ENCODE measurements at places on chromosomes 1 and 21.

GRCh38 chr1:1325288-1326074 lies 879 bp downstream of the CPTP start:
- DNase-seq: no peak

DNA sequence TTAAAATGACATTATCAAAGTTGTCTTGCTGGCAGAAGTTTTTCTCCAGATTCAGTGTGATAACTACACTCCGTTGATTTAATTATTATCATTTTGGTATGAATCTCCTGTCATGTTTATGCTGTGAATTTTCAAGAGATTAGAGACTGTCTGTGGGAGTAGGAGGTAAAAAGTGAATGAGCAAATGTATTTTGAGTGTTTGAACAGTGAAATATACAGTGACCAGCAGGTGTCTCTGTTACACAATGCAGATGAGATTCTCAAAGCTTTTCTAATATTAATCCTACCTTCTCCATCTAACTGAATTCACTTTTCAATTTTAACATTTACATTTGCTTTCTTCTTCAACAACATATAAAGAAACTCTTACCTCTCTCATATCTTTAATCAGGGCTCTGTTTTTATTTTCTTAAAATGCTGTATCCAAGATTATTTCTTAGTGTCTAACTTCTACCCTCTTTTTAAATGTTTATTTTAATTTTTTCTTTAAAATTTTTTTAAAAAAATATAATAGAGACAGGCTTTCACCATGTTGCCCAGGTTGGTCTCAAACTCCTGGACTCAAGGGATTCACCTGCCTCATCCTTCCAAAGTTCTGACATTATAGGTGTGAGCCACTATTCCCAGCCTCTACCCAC lies 20.9 kb upstream of the HSPA13 start:
- DNase-seq: no peak

DNA sequence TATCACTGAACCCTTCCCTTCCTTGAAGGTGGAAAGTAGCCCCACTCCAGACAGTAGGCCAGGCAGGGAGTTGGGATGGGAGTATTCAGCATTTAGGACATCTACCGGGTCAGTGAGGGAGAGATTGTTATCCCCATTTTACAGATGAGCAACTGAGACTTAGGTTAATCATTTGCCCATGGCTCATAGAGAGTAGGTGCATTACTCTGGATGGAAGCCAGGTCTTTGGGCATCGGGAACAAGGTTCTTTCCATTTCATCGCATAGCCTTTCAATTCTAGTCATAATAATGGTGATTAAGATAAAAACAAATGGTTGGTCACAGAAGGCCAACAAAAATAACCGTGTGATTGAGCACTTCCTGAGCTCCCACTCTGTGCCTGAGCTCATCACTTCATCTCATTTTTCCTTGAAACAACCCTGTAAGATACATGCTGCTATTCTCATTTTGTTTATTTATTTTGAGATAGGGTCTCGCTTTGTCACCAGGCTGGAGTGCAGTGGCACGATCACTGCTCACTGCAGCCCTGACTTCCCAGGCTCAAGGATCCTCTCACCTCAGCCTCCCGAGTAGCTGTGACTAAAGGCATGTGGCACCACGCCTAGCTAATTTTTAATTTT lies 64.8 kb downstream of the NAV1 start:
- DNase-seq: no peak

GRCh38 chr1:226632922-226633351 lies 84.4 kb downstream of the STUM start:
- no peak for DNase-seq
